GM04504 (cell line): ENCODE measurements at places on chromosomes 6 and 20.

DNA sequence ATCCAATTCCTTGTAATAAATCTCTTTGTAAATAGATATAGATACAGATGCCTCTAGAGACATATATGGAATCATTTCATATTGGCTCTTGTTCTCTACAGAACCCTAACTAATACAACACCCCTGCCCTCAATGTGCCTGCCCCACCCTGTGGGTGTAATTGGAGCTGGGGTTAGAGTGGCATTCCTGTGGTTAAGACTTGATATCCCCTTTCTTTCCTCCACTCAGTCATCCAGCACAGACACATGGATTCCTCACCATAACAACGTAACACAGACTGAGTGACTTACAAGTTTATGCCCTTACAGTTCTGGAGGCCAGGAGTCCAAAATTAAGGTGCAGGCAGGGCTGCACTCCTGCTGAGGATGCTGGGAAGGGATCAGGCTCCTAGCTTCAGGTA, 42.8 kb downstream of the C6orf118 start:
- no peak for DNase-seq

DNA sequence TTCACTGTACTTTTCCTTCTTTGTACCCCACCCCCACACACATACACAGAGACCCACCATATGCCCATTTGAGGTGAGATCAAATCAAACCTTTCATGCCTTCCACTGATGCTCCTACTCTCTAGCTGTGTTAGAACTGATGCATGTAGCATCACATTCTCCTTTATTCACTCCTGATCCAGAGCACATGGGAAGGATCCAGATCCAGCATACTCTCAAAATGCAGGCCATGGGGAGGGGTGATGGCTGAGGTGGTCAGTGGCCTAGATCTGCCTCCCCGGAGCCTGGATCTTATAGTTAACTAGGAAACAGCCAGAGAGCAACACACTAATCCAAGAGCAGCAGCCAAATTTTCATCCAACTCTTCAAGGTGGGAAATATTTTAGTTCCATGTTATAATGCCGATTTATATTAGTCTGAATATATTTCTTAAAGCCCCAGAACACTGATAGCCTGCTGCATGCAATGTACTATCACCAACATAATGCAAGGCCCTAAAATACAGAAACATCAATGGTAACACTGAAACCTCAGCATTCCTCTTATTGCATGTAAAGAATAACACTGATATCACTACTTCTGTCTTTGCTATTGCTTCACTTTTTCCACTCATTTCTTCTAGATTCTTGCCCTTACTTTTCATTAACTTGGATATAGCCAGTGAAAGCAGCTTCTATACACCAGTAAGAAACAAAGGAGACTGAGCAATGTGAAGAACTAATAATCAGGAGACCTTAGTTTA, 126.8 kb upstream of the BEND6 start:
- DNase-seq, result no peak

GRCh38 chr6:118335325-118335816, 212.7 kb upstream of the PLN start:
- DNase-seq, result no peak

DNA sequence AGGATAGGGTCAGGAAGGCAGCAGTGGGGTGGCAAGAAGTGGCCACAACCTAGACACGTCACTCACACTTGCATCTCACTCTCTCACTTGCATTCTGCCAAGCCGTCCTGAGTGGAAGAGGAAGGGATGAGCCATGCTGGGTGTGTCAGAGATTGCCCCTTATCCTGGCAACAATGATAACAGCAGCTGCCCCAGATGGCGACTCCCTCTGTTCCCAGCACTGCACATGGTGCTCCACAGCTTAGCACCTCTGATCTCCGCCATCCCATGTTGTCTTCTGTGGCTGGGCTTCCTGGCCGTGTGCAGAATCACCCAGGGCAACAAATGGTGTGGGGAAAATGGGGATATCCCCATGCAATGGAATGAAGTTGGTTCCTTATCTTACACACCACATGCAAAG, 11.1 kb downstream of the KCNB1 start:
- DNase-seq, result no peak

DNA sequence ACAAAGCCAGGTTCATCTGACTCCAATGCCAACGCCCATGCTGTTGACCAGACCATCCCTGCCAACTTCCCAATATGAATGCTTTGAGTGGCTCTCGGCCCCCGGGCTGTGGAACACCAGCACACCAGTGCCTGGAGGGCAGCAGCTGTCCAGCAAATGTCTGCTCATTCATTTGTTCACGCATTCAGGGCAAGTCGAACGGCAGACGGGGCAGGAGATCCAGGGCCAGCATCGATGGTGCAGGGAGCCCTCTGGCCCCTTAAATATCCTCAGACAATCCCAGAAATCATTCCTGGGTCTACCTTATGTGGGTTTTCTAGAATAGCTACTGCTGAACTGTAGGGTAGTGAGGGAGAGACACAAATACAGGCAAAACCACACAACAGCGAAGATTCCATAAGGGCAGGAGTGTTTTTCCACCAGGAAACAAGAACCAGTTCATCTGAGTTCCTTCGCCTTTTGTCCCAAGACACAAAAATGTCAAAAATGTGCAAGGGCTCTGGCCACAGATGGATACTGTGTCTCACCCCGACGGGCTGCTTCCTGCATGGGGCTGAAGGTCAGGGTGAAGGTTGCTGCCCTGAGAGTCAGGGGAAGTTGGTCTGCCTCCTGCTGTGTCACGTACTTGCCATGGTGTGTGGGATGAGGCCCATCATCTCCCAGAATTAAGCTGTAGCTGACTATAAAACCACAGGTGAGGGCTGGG, 15.5 kb downstream of the RIPOR3 start:
- no peak for DNase-seq

GRCh38 chr6:37244430-37245310, 12.9 kb upstream of the TBC1D22B start:
- peak; percentile 100 for DNase-seq

DNA sequence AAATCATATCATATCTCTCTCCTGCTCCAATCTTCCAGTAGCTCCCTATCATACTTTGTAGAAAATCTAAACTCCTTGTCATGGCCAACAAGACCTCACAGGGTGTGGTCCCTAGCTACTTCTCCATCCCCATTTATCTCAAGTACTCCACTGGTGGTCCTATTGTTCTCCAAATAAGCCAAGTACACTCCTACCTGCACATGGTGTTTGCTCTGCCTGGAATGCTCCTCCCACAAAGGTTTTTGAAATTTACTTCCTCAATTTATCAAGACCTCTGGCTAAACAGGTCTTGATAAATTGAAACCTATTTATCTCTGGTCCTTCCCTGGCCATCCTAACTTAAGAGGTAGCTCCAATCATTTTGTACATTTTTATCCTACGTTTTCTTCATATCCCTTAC, 12.1 kb downstream of the TMX4 start:
- no peak for DNase-seq

DNA sequence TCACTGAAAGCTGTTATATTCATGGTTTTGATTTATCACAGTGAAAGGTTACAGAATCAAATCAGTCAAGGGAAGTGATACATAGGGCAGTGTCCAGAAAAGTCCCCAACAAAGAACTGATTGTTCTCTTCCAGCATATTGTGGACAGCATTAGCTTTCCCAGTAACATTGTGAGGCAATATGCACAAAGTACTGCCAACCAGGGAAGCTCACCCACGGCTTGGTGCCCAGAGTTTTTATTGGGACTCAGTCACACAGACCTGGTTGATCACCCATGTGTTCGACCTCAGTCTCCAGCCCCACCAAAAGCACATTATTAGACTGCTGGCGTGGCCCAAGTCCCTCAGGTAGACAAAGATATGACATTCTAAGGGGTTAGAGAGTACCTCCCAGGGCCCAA, 76.0 kb downstream of the LCA5 start:
- DNase-seq, result no peak

GRCh38 chr6:155026706-155027045, 31.6 kb downstream of the TIAM2 start:
- DNase-seq, result no peak

GRCh38 chr6:98639089-98639635, 195.2 kb upstream of the POU3F2 start:
- DNase-seq, result no peak

DNA sequence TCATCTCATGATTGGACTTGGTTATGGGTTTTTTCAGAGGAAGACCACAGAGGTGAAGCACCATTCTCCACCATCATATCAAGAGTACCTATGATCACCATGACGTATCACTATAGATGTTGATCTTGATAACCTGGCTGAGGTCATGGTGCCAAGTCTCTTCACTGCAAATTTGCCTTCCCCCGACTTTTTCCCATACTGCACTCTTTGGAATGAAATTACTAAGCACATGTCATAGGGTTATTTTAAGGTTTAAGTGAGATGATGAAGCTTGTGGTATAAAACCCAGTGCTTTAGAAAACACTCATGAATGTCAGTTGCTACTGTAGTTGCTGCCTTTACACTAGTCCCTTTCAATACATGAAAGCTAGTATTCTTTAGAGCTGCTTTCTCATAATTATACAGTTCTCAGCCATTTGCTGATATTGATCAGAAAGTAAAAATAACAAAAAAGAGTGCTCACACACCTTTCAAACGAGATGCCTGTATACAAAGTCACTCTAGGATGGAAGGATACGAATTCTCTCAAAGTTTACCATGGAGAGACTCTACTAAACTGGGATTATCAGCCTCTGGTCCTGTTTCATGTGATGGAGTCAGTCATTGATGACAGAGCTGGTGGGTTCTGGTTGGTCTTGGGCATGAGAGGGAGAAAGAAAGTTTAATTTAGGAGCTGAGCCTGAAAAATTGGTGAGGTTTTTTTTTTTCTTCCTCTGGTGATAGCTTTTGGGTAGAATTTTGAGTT, 228.1 kb downstream of the PRL start:
- no peak for DNase-seq

GRCh38 chr6:106510090-106510970, 119.0 kb downstream of the RTN4IP1 start:
- no peak for DNase-seq

GRCh38 chr6:160756871-160757270, 54.8 kb downstream of the PLG start:
- no peak for DNase-seq

- no peak for DNase-seq
Observed at GRCh38 chr6:44000164-44000842, 126.9 kb downstream of the MRPL14 start.

- no peak for DNase-seq
Observed at GRCh38 chr6:17856306-17856705, 131.1 kb downstream of the KIF13A start.

GRCh38 chr6:114989279-114989964, 646.6 kb upstream of the HS3ST5 start:
- no peak for DNase-seq
